ENCODE measurements at places on chromosomes 2 and 18.
A peak's percentile ranks its signal among the peaks of the same experiment; 100 is the strongest.

GRCh38 chr2:29024882-29025430, 43.9 kb downstream of the TOGARAM2 start:
- no peak for DNase-seq

GRCh38 chr18:11962597-11962996, 18.7 kb upstream of the IMPA2 start:
- DNase-seq = peak; percentile 77

DNA sequence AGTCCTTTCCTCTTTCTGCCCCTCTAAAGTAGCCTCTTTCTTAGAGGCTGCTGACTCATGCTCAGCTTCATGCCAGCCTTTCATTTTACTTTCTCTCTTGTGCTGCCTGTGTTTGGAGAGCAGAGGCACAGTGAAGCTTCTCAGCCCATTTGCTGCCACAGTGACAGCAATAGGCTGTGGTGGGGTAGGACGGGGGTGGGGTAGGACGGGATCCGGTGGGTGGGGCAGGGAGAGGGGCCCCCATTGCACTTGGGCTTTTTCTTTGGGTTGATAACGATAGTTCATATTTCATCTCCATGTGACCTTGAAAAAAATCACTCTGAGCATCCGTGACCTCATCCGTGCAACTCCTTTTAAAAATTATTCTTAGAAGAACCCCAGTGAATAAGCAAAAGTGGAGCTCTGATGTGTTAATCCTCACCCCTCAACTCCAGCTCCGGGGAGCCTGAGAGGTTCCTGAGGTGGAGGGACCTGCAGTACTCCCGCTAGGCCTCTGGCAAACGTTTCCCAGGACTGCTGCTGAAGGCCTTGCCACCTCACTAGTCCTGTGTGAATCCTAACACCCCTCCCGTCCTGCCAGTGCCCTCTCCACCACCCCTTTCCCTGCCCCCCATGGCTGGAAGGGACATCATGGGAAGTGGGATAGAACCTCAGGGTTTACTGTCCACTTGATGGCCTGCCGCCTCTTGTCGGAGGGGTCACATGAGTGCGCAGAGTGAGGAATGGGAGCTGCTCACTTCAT, 70.8 kb downstream of the INPP4A start:
- DNase-seq = peak; percentile 26

- DNase-seq = no peak
Observed at GRCh38 chr18:39564716-39565115, 1999.1 kb upstream of the CELF4 start.

- DNase-seq = no peak
Observed at GRCh38 chr2:37059841-37060240, 24.3 kb downstream of the HEATR5B start.

DNA sequence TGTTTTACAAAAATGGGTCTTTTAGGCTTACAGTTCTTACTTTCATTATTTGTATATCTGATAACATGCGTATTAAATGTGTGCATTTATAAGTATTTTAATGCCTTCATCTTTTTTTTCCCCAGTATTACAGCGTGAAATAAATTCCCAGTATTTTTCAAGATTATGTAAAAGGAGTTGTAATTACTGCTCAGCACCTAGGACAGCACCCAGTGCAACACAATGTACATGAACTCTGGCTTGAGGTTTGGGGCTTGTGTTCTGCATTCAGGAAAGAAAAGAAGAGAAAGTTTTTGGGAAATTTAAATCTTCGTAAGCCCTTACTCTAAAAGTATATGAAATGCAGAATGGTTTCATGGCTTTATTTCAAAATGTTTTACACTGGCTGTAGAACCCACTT, 16.7 kb downstream of the ZNF638 start:
- peak; percentile 13 for DNase-seq

DNA sequence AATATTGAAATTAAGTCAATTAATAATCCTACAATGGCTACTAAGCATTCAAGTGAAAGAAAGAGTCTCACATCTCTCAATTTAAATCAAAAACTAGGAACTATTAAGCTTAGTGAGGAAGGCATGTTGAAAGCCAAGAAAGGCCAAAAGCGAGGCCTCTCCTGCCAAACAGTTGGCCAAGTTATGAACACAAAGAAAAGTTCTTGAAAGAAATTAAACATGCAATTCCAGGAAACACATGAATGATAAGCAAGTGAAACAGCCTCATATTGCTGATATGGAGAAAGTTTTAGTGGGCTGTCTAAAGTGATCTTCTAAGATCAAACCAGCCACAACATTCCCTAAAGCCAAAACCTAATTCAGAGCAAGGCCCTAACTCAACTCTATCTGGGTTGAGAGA, 11.8 kb downstream of the RDH14 start:
- no peak for DNase-seq

- no peak for DNase-seq
Observed at GRCh38 chr2:82395531-82395930, 2063.5 kb downstream of the SUCLG1 start.

- no peak for DNase-seq
Observed at GRCh38 chr18:55534996-55535395, 53.0 kb downstream of the TCF4 start.

DNA sequence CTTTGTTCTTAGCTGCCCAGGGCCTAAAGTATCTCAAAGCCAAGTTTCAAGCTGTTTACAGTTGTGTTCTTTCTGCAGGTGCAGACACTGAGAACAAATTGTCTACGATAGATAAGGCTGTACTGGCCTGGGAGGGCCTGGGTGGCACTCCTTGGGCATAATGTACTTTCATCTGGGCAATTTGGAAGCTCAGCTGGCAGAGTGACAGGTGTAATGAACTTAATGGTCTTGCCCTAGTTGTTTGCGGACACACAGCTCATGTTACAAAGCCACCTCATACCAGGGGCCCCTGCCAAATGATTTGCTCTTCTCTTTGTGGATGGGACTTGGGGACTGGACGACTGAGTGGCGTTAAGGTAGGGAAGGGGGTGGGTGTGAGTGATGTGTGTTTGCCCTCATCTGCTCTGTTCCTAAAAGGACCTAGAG, 4.3 kb downstream of the LDLRAD4 start:
- DNase-seq = no peak

GRCh38 chr2:237016121-237016915, 69.4 kb upstream of the COPS8 start:
- no peak for DNase-seq

DNA sequence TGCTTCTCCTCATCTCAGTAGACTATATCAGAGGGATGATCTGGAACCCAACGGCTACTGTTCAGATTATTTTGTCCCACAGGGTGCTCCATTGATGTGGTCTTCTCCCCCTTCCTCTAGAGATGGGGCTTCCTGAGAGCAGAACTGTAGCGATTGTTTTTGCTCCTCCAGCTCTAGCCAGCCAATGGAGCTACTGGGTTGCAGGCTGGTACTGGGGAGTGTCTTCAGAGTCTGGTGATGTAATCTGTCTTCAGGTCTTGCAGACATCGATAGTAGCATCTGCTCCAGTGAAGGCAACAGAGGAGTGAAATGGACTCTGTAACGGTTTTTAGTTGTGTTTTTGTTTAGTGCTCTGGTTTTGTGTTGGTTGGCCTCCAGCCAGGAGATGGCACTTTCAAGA, 621.9 kb downstream of the RNF144A start:
- DNase-seq = no peak

GRCh38 chr2:20931346-20931745, 108.4 kb upstream of the LDAH start:
- no peak for DNase-seq

GRCh38 chr2:53018825-53019425, 748.7 kb upstream of the CHAC2 start:
- peak; percentile 7 for DNase-seq

GRCh38 chr18:10035281-10035991, 121.6 kb downstream of the VAPA start:
- DNase-seq = no peak

GRCh38 chr18:7464245-7464966, 102.7 kb upstream of the PTPRM start:
- DNase-seq = no peak

DNA sequence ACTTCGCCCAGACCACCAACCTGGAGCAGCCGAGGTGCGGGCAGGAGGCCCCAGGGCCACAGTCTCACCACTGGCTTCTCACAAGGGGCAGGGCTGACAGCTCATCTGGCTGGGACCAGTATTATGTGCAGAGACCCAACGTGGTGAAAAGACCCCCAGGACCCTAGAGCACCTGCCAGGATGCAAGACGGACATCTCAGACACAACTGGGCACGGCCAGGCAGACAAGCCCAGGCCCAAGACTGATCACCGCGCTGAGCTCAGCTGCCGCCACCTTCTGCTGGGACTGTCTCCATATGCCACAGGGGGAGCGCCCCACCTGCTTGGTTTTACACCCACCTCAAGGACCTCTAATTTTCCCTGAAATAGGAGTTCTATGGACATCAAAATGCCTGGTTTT, 23.2 kb downstream of the HDAC4 start:
- no peak for DNase-seq

- no peak for DNase-seq
Observed at GRCh38 chr18:607930-608329, 11.1 kb downstream of the CLUL1 start.

- DNase-seq = peak; percentile 13
Observed at GRCh38 chr2:37119157-37119556, 34.8 kb downstream of the GPATCH11 start.

DNA sequence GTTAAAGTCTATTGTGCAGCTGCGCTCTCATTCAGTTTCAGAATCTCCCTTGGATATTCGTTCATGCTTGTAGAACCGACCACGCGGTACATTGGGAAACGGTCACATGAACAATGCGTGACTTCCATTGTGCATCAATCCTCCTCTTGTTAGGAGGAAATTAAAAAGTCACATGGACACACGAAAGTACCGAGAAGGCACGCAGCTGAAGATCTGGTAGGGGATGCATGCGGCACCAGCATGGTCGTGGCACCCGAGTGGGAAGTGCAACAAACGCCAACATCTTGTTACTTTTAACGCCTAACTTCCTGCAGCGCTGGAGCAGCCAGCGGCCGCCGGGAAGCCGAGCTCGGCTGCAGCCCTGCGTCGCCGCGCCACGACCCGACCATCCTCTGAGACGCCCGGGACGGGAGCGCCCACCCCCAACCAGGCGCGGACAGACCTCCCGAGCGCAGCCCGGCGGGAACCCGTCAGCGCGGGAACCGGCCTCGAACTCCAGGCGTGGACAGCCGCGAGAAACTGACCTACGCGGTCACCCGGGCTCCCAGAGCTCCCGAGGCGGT, 412 bp downstream of the OSBPL1A start:
- DNase-seq = peak; percentile 51

GRCh38 chr2:84865181-84865783, 15.6 kb downstream of the TRABD2A start:
- no peak for DNase-seq

- DNase-seq = peak; percentile 54
Observed at GRCh38 chr18:45962461-45962860, 4.7 kb downstream of the EPG5 start.

GRCh38 chr2:24874035-24874434, 46.0 kb downstream of the ADCY3 start:
- no peak for DNase-seq

GRCh38 chr2:8408560-8409460, 273.0 kb upstream of the ID2 start:
- DNase-seq = peak; percentile 42

DNA sequence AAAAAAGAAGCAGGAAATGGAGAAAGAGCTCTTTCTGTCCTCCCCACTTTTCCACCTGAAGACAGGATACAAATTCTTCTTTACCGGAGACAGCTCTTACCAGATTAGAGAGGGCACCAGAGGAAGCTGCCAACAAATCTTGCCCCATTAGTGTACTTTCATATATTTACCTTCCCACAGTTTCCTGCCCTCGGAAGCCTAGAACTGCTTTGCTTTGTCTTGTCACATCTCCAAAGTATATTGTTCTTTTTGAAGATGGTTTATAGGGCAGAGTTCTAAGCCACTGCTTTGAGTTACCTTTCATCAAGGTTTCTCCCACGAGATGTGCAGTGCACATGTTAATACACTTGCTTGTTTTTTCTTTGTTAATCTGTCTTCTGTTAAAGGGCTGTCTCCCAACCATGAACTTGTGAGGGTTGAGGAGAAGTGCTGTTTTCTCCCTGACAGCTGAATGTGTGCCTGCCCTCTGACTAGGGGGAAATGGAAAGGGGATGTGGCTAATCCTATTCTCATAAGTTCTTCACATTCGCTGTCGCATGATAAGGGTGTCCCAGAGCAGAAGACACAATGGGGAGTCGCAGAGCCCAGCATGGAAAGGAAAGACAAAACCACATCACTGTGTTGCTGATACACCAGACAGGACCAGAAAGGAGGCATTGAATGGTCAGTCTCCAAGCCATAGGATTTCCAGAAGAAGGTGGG, 24.2 kb downstream of the CENPA start:
- no peak for DNase-seq

DNA sequence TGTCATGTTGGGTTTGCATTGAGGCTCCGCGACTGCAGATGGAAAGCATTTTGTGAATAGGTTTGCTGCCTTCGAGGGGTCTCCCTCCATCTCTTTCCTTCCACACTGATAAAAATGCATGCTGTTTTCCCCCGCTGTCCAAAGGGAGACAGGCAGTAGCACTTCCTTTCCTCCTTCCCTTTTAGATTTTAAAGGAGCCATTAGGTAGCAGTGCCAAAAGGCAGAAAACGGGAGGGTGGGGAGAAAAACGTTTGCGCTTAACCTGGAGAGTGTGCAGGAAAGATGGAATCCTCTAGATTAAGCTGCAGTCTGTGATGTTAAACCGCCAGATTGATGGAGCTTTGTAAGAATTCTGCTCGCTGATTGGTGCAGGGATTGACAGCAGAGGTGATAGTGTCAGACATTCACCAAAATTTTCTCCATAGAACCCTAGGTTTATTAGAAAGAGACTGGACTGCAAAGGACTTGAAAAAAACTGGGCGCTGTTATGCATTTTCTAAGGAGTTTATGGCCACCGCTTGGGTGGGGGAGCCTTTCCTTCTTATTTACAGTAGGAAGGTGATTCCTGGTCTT, 688 bp downstream of the MAPRE2 start:
- peak; percentile 10 for DNase-seq

DNA sequence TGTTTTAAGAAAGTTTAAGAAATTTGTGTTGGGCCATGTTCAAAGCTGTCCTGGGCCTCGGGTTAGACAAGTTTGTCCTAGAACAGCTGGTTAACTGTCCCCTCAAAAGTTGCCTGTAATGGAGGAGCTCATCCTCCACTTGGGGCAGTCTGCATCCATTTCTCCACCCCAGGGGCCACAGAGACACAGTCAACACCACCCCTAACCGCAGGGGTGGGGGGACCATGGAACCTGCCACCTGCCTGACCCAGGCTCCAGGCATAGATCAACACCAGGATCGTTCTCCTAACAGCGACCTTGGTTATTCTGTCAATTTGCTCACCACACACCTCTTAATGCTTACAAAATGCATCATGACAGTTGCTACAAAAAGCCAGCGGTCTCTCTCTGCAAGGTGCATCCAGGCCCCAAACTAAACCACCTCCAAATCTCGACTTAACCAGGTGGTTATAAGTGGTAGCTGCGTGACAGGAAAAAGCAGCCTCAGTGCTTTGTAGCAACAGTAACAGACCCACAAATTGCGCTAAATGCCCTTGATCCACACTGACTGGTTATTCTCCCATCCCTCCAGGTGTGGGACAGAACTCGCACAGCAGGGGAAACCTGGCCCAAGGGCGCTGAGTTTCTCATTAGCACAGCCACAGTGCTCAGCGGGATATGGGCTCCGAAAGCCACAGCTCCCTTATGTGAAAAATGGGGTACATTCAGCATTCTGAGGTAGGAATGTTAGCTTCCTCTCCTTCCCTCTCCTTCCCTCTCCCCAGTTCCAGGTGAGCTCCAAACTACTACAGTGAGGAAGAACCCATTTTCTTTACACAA, 48.0 kb downstream of the HDLBP start:
- DNase-seq = no peak

Measured in Caki2 (cell line).